Panc1 (cell line): ENCODE measurements at places on chromosomes 4 and X. TPM values are rescaled to one million over a fixed set of nuclear protein-coding genes. Genes with fewer than 3 reads are reported as not detected.

GRCh38 chr4:3827616-3828492 lies 61.7 kb downstream of the ADRA2C start:
- DNase-seq = no peak

GRCh38 chr4:1356181-1356998 lies 9.4 kb downstream of the UVSSA start:
- no peak for DNase-seq

DNA sequence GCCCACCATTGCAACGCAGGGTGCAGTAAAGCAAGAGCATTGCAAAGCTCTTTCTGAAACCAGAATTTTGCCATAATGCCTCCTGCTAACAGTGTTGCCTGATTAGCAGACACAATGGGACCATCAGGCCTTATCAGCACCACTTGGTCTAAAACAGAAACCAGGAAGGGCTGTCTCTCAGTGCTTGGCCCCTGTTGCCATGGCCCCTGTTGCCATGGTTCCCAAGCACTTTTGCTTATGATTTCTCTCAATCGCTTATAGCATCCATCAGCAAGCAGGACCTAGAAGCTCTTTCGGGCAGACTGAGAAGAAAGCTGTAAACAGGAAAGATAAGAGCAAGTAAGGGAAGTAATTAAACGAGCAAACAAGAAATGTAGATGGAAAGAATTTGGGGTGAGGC lies 36.8 kb downstream of the RTL5 start:
- DNase-seq = no peak

GRCh38 chr4:182083671-182084410 lies 159.4 kb upstream of the TENM3 start:
- no peak for DNase-seq

- DNase-seq = no peak
These were observed 594.7 kb downstream of the SMARCA1 start for GRCh38 chrX:128928636-128929035.

DNA sequence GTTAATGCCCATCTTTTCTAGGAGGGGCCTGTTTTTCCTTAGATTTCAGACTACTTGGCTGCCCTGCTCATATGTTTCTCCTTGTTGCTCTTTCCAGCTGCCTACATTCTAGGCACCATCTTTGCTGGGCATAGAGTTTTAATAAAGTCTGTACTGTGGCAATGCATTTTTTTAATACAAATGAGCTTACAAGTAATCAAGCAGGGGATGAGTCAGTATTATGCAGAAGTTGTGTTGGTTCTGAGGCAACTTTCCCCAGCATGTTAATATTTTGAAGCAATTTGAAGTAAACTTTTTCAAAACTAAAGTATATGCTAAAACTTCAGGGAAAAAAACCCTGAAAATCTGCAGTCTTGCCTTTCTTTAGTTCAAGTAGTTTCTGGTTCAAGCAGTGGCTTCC lies 372.0 kb upstream of the GATB start:
- no peak for DNase-seq

DNA sequence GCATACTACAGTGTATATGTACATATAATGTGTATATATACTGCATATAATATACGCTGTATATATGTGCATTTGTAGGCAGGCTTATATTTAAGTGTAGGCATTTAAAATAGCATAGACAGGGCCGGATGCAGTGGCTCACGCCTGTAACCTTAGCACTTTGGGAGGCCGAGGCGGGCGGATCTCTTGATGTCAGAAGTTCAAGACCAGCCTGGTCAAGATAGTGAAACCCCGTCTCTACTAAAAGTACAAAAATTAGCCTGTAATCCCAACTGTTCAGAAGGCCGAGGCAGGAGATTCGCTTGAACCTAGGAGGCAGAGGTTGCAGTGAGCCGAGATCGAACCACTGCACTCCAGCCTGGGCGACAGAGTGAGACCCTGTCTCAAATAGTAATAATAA lies 78.4 kb downstream of the JAKMIP1 start:
- no peak for DNase-seq

DNA sequence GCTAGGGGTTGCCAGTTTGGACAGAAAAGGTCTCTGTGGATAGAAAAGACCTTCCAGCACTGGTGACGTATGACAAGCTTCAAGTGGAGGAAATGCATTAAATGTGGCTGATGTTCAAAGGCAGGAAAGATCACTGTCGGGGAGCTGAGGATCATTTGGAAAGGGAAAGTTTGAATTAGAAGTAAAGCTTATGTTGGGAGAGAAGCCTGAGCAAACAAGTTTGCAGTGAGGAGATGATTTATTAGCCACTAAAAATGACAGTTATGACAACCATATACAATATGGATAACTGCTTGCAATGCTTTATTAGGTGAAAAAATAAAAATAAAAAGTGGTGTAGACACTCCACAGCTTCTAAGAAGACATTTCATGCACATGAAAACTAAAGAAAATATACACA lies 135.3 kb upstream of the HS3ST1 start:
- DNase-seq = no peak

GRCh38 chr4:8709729-8710360 lies 117.3 kb downstream of the CPZ start:
- DNase-seq = no peak

DNA sequence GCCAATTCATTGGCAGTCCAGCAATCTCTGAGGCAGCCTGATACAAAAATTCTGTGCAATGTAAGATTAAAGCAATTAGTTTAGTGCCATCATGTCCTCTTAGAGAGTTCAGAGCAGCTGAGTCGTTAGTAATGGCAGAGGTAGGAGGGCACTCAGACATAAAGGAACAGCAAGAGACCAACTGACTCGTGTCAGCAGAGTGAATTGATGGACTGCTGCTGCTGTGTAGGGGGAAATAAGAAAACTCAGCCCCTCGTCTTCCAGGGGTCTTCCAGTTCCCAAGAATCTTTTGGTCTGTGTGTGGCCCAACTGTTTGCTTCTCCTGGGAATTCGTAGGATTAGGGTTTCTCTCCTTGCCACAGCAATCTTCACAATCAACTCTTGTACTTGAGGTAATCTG lies 100.9 kb downstream of the TTC29 start:
- DNase-seq = no peak

- no peak for DNase-seq
These were observed 281.4 kb downstream of the ZIC3 start for GRCh38 chrX:137847376-137847775.

DNA sequence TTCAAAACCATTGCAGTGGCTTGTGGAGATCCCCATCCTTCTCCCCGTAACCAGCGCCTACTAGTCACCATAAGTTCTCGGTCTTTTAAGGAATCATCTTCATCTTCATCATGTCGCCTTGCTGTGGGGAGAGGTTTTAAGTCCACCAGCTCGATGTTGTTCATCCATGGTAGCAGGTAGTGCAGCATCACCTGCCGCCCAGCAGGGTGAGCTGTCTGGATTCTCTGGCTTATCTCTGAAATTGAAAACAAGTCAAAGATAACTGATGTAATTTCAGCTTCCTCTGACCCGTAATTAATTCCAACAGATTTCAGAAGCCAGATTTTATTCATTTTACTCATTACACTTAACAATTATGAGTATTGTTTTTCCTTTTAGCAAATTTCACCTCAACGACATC lies 67.4 kb downstream of the ZAR1 start:
- DNase-seq = no peak

GRCh38 chr4:87559090-87559837 lies 30.1 kb upstream of the SPARCL1 start:
- no peak for DNase-seq

DNA sequence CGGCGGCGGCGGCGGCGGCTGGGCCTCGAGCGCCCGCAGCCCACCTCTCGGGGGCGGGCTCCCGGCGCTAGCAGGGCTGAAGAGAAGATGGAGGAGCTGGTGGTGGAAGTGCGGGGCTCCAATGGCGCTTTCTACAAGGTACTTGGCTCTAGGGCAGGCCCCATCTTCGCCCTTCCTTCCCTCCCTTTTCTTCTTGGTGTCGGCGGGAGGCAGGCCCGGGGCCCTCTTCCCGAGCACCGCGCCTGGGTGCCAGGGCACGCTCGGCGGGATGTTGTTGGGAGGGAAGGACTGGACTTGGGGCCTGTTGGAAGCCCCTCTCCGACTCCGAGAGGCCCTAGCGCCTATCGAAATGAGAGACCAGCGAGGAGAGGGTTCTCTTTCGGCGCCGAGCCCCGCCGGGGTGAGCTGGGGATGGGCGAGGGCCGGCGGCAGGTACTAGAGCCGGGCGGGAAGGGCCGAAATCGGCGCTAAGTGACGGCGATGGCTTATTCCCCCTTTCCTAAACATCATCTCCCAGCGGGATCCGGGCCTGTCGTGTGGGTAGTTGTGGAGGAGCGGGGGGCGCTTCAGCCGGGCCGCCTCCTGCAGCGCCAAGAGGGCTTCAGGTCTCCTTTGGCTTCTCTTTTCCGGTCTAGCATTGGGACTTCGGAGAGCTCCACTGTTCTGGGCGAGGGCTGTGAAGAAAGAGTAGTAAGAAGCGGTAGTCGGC lies 528 bp downstream of the FMR1 start:
- no peak for DNase-seq

GRCh38 chrX:130799393-130799792 lies 103.6 kb downstream of the ENOX2 start:
- no peak for DNase-seq

- DNase-seq = no peak
These were observed 276.6 kb downstream of the ANK2 start for GRCh38 chr4:113325876-113326615.

- no peak for DNase-seq
These were observed 46.9 kb upstream of the HSD17B10 start for GRCh38 chrX:53481093-53481492.

The RAB40AL gene
- 0.44 TPM for total RNA-seq

The GCNA gene
- 4.0 TPM for total RNA-seq

The GYPA gene
- total RNA-seq = not detected

The TEX13A gene
- total RNA-seq = not detected

The MAGIX gene
- total RNA-seq = 3.8 TPM

The AFAP1 gene
- 94.7 TPM for total RNA-seq

The PPP1R3F gene
- 8.3 TPM for total RNA-seq
